Stimulated activated CD8-positive, alpha-beta memory T cell treated with anti-CD3 and anti-CD28 coated beads, Interleukin-4, amount 100 ng/mL, for 24 hours (primary cell): ENCODE measurements at places on chromosomes 2 and 18.

DNA sequence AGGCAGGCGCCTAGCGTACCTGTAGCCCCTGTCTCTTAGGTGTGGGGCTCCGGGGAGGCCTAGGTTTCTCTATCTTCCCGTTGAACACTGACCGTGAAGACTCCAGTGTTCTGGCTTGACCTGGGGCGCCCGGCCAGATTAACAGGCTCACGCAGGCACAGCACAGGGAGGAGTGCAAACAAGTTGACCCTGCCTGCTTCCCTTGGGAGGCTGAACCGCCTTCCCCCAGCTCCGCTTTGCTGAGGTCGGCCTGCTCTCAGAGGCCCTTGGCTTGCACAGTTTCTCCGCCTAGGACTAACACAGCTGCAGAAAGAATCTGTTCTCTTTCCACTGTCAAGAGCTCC is 567 bp downstream of the PCYOX1 start:
- DNase-seq, result no peak

DNA sequence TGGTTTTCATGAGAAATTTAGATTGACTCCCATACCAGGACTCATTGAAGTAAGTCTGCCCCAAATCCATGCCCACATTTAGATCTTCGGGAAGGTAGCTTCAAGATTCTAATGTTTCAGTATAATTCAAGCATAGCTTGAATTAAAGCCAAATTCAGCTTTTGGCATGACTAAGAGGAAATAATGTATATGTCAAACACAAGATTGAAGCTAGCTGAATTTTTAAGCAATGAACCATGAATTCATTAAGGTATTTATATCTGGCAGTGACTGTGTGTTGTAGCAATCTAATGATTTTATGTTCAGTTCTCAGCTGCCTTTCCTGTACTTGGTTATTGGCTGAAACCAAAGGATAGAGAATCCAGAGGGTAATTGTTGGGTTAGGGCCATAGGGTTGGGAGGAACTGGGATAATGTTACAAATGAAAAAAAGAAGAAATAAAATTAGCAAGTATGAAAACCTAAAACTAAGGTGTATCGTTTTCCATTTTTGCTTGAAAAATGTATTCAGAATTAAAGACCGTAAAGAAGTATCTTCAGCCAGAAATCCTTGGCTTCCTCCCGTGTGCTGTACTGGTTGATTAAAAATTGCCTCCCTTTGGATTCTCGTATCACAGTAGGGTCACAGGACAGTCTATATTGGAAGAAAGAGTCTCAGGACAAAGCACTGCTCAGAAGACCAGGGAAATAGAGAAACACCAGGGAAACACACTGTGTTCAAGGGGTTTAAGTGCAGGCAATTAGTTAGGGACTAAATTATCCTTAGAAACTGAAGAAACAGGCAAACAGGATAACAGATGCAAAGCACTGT is 119.0 kb upstream of the FN1 start:
- DNase-seq, result no peak

DNA sequence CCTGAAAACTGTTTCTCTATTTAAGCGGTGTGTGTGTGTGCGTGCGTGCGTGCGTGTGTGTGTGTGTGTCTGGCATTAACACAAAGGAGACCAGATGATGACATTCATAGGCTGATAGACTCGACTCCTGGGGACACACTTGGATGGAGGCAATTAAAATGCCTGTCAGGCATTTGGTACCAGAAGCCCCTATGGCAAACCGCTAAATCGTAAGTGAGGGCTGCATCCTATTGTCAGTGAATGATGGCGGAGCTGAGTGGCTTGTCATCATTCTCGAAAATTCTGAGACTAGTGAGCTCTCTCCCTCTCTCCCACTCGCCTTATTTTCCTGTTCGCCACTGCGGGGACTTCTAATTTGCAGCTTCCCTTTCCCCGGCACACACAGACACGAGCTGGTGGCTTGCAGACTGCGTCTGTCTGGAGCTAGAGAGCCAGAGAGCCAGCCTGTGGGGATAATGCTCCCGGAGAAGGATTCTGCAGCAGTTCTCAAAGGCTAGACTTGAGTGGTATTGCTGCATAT is 155.4 kb downstream of the MAP2 start:
- DNase-seq, result no peak

GRCh38 chr2:239143858-239144712 is 256.7 kb downstream of the HDAC4 start:
- DNase-seq, result no peak

DNA sequence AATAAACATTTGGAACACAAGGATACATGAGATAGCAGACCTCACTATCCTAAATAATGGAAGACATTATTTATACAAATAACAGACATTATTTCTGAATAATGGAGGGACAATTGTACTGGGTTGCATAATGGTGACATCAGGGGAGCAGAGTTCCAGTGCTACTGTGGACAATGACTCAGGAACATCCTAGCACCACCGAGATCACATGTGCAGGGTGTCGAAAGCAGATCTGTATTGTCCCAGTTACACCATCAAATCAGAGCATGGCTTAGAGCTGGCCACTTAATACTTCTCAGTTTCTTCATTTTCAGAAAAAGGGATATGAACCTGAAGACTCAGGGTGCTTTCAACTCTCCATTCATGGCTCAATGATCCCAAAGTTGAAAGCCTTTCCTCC is 249.1 kb upstream of the RBMS1 start:
- DNase-seq, result no peak

GRCh38 chr2:179886-180285 is 83.9 kb downstream of the SH3YL1 start:
- DNase-seq, result no peak

- DNase-seq, result no peak
These were observed 7.6 kb downstream of the GPATCH11 start for GRCh38 chr2:37091873-37092272.

DNA sequence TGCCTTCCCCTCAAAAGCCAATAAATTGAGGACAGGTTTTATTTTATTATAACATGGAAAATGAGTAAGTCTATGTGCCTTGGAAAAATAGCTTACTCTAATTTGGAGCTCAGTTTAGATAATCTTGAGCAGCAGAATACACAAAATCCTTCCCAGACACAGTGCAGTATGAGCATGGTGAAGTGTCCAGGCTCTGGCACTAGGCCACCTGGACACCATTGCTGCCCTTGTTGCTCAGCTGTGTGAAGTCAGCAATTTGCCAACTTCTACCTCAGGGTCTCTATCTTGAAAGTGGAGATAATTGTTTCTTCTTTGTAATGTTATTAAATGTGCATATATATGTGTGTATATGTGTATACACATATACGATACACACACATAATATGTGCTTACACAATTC is 104.9 kb upstream of the CAVIN2 start:
- no peak for DNase-seq

- DNase-seq, result no peak
These were observed 420.6 kb downstream of the IRS1 start for GRCh38 chr2:226378753-226379705.

DNA sequence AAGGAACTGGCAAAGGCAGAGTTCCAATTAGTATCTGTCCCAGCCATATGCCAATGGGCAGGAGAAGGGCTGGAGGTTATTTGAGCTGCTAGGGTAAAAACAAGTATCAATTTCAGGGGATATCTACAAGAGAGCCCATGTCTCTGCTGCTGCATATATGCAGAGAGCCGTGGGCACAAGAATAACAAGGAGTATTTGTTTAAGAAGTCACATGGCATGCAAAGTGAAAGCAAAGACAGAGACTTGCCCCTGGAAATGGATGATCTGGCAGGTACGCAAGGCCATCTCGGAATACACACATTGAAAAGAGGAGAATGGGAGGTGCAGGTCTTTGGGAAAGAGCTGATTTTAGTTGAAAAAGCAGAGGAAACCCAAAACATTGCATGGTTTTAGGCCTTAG is 170.6 kb downstream of the EVA1A start:
- no peak for DNase-seq

- DNase-seq, result no peak
These were observed 7.2 kb upstream of the NEU4 start for GRCh38 chr2:241801611-241802420.

GRCh38 chr2:190477661-190478454 is 56.7 kb downstream of the NEMP2 start:
- no peak for DNase-seq

- DNase-seq, result no peak
These were observed 152.1 kb downstream of the PXDN start for GRCh38 chr2:1591978-1592907.

DNA sequence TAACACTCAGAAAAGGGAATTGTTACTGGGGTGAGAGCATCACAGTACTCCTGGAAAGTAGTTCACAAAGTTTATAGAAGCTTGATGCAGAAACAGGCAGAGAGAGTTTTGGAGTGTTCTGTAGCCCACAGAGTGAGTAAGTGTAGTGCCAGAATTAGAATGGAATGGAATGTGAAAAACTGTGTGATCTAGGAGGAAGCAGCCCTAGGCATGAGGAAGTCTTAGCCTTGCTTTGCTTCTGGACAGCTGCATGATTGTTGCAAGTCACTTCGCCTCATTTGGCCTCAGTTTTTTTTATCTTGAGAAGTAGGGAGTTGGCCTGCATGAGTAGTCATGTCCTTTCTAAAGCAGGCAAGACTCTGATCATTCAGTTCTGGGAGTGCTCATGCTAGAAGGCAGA is 10.9 kb downstream of the SERPINB12 start:
- DNase-seq, result no peak

DNA sequence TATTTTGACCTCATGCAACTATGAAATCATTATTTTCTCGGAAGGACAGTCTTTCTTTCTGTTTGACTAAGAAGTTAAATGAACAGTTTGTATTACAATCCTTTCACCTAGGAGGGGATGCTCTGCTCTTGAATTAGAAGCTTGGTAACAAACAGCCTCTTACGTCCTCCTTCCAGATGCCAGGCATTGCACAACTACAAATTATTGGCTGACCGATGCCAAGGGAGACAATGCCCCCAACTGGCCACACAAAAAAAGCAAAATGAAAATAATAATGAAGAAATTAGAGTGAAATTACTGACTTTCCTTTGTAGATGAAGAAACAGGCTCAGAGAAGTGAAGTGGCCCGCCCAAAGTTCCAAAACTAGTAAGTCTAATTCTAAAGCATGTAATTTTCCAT is 177.9 kb downstream of the CYRIA start:
- DNase-seq, result no peak

DNA sequence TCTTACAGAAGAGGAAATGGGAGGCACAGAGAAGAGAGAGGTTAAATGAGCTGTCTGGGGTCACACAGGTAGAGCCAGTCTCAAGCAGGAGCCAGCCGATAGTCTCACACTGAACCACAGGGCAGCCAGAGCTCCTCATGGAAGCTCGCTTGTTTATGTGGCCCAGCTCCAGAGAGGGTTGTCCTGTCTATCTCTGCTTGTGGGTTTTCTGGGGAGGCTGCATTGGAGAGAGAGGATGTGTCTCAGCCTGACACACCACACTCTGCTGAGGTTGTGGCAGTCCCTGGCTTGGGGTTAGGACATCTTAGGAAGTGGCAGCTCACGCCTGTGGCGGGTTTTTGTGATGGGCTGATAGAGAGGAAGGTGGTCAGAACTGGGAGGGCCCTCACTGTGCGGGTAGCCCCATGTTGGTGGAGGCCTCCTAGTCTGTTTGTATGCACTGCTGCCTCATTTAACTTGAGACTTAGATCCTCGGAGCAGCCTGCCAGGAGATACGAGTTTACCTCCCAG is 52.3 kb downstream of the TCF7L1 start:
- no peak for DNase-seq

GRCh38 chr18:8814206-8814605 is 108.8 kb downstream of the MTCL1 start:
- no peak for DNase-seq

GRCh38 chr18:23619388-23619881 is 33.1 kb upstream of the NPC1 start:
- no peak for DNase-seq

DNA sequence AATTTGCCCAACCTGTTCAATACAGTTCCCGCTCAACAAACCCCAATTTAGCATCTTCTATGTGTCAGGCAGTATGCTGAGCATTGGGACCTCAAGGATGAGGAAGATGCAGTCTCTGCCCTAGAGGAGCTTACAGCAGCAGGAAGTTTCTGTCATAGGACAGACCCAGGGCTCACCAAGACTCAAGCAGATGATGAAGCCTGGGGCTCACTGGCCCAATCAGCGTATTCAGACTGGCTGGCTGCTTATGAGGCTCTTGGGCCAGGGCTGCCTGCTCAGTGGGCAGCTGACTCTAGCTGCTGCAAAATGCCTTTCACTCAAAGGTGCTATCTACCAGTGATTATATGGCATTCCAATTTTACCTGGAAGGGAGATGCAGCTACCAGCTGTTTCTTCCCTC is 2.1 kb downstream of the FAM178B start:
- no peak for DNase-seq

GRCh38 chr2:51697095-51697494 is 665.2 kb upstream of the NRXN1 start:
- DNase-seq, result no peak

- no peak for DNase-seq
These were observed 171.9 kb downstream of the EN1 start for GRCh38 chr2:118675531-118675930.

- no peak for DNase-seq
These were observed 36.4 kb upstream of the GLI2 start for GRCh38 chr2:120699292-120699691.

DNA sequence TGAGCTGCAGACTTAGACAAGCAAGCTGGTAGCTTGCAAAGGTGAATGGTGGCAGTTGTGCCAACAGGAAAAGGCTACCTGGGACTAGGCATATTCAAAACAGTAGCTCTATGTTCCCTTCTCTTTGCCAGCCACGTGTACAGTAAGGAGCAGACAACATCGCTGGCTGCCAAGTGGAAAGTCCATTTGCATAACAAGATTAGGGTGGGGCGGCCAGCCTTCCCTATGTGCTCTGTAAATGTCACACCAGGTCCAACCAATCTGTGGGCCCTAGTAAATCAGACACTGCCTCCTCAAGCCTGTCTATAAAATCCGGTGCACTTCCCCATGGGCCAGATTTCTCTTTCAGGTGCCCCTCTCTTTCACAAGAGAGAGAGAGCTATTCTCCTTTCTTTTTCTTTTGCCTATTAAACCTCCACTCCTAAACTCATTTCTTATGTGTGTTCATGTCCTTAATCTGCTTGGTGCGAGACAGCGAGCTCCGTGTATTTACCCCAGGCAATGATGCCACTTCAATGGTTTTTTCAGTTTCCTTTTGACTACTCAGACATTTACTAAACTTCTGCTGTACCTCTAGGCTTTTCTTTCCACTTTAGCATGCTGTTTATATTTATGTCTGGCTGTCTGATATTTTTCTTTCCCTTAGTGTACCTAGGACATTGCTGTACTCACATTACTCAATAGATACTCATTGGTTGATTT is 297.4 kb upstream of the GCFC2 start:
- no peak for DNase-seq

GRCh38 chr18:24368749-24369148 is 28.9 kb downstream of the OSBPL1A start:
- peak; percentile 7 for DNase-seq

GRCh38 chr2:55111570-55112228 is 61.4 kb upstream of the RTN4 start:
- DNase-seq, result no peak

- no peak for DNase-seq
These were observed 222.0 kb downstream of the KLHL29 start for GRCh38 chr2:23606968-23607367.
